GM12892 (cell line): ENCODE measurements at places on chromosomes 13 and 19.
A peak's percentile ranks its signal among the peaks of the same experiment; 100 is the strongest.

GRCh38 chr19:3142781-3143337 is 7.0 kb downstream of the GNA15 start:
- DNase-seq: no peak

DNA sequence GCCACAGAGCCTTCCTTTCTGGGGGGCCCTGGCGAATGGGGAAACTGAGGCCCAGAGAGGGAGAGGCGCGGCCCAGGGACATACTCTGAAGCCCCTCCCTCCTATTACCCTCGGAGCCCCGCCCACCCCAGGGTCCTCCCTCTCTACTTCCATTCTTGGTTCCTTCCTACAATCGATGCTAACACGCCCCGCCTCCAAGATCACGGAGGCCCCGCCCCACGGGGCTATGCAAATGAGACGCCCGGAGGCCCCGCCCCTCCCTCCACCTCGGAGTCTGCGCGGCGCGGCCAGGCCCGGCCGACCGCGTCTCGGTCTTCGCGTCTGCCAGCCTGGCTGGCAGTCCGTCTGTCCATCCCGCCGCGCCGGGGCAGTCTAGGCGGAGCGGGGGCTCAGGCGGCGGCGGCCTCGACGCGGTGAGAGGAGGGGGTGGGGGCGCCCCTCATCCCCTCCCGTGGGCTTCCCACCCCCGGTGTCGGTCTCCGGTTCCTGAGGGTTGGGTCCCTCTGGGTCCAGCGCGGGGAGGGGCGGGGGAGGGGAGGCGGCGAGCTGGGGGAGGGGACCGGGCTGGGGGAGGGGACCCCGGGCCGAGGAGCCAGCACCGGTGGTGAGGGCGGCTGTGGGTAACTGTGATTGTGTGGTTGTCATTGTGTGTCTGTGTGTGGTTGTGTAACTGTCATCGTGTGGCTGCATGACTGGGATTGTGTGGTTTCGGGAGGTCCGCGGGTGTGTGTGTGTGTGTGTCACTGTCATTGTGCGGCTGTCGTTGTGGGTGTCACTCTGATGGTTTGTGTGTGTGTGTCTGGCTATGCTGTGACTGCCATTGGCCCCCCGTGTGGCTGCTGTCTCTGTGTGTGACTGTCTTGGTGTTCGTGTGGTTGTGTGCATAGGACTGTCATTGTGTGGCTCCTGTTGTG is at the start of gene PLPPR2:
Gene PLPPR2 (plus strand): TSS at position 273 of the 914 bp plus-strand sequence. CDS start 2,242 bp downstream, outside the sequence.
- DNase-seq: peak; percentile 89

GRCh38 chr13:27391471-27391870 is 32.9 kb upstream of the GTF3A start:
- DNase-seq: no peak

GRCh38 chr19:29263305-29264135 is 50.6 kb upstream of the UQCRFS1 start:
- no peak for DNase-seq

DNA sequence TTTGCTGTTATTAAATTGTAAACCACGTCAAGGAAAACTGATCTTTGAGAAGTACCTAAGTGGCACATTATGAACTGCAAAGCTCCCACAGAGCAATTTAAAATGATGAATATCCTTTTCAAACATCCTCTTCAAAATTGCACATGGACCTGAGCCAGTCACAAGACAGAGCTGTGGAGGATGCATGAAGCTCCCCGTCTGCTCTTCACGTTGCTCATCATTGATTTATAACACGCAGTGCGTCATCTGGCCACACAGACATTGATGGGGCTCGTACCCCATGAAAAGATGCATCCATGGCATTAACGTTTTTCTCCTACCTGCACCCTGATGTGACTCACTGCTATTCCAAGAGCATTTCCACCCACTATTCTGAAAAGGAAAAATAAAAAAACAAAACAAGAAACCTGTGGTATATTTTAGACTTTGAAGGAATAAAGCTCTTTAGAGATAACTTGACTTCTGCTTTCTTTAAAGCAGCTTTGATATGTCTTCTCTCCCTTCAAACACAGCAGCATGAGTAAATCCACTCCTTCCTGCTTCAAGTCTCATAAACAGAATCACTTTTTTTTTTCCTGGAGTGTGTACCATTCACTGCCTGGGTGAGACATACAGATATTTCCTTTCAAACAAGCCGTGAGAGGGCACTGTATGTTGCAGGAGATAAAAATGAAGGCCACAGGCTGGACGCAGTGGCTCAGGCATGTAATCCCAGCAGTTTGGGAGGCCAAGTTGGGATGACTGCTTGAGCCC is 7.2 kb upstream of the SERTM1 start:
- DNase-seq: no peak

DNA sequence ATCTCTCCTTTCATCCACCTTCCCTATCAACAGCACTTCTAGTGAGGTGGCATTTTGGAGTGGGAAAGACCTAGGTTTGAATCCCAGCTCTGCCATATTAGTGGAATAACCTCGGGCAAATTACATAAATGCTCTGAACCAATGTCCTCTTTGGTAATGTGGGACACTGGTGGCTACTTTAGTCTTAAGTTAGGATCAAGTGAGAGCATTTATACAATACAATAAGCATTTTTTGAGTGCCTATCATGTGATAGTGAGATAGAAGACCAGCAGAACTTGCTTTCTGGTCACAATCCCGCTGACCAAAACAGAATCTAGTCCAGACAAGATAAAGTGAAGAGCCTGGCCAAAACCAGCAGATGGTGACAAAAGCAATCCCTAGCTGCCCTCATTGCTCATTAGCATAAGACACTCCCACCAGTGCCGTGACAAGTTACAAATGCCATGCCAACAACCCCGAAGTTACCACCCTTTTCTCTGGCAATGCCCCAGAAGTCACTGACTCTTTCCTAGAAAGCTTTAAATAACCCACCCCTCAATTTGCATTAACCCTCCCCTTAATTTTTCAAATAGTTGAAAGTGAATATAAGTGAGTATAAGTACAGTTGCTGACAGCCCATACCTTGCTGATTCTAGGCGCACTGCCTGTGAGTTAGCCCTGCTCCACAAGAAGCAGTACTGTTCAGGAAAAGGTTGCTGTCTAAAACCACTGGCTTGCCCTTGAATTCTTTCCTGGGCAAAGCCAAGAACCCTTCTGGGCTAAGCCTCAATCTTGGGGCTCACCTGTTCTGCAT is 28.9 kb upstream of the KPNA3 start:
- no peak for DNase-seq

GRCh38 chr13:48210178-48210577 is 22.8 kb upstream of the ITM2B start:
- DNase-seq: no peak

- DNase-seq: no peak
Measured at GRCh38 chr19:41249707-41250423, 14.3 kb upstream of the HNRNPUL1 start.

GRCh38 chr13:99301913-99302636 is 5.1 kb downstream of the GPR183 start:
- DNase-seq: no peak
